ENCODE measurements at places on chromosomes 13 and 19. TPM values are rescaled to one million over a fixed set of nuclear protein-coding genes. Genes with fewer than 3 reads are reported as not detected.
A peak's percentile ranks its signal among the peaks of the same experiment; 100 is the strongest.

- no peak for DNase-seq
These were observed 86.9 kb downstream of the CDK8 start for GRCh38 chr13:26340807-26341206.

DNA sequence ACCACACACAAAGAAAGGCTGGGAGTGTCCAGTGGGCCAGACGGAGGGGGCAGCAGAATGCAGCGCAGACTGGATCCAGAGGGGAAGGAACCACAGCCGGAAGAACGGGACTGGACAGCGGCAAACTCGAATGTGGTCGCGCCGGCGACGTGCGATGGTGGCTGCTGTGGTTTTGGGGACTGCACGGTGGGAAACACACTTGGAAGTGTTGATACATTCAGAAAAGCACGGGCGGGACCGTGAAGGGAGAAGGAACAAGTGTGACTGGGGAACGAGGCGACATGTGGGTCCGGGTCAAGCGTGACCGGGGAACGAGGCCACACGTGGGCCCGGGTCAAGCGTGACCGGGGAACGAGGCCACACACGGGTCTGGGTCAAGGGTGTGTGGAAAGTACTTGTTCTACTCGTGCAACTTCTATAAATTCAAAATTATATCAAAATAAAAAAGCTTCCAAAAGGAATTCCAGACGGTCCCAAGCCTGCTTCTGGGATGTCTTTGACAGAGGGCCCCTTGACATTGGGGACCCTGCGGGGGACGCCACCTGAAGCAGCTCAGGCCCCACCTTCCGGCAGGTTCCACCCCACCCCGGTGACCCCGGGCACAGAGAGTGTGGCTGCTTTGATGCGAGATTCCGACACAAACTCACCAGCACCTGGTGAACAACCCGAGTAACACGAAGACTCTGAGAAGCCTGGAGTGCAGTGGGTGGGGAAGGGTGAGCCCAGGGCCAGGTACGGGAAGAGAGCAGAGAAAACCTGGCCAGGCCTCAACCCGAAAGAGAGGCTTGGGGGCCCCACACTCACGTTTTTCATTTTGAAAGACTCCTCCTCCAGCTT lies 25.1 kb upstream of the C13orf46 start:
- no peak for DNase-seq

DNA sequence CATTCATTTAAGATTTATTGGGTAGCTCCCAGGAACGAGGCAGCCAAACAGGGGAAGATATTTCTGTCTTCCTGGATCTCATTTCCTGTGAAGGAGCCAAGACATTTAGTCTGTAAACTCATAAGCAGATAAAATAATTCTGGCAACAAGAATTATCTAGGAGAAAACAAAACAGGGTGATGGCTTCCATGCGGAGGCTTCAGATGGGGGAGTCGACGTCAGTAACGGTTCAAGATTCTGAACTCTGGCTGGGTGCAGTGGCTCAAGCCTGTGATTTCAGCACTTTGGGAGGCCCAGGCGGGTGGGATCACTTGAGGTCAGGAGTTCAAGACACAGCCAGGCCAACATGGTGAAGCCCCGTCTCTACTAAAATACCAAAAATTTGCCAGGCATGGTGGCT lies 1.3 kb downstream of the GNA15 start:
- no peak for DNase-seq

DNA sequence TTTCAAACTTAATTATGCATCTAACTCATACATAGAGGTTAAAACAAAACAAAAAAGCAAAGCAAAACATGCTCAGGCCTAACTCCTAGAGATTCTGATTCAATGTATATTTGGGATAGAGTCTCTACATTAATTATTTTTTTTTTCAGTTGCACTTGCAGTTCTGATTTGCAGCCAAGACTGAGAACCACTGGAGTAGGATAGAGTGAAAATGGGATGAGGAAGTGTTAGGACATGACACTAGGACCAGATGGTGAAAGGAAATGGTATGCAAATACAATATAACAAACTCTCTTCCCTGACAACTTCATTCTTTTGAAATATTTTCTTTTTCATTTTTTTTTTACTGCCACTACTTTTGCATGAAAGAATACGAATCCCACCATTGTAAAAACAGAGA lies 1.8 kb downstream of the CCDC122 start:
- no peak for DNase-seq

GRCh38 chr13:95033890-95034289 lies 267.4 kb downstream of the ABCC4 start:
- no peak for DNase-seq

- no peak for DNase-seq
These were observed 66.8 kb upstream of the NPAS1 start for GRCh38 chr19:46952874-46953273.

DNA sequence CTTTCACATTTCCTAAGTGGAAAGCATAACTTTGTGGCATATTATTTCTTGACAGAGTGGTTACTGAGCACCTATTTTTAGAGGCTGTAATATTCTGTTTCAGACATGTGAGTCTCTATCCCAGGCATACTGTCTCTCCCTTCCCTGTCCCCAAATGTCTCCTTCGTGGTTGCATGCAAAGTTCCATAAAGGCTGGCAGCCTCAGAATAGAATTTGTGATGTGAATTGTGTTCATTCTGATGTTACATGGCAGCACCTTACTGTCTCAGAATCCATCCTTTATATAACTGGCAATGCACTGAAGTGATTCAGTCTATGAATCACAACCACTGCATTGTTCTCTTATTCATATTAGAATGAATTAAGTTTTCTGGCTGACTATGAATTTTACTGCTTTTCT lies 89.0 kb upstream of the SLC7A1 start:
- DNase-seq, result no peak

GRCh38 chr13:40776681-40777165 lies 5.7 kb upstream of the MRPS31 start:
- peak; percentile 89 for DNase-seq

GRCh38 chr13:112067871-112068539 lies 1.1 kb downstream of the SOX1 start:
- no peak for DNase-seq

GRCh38 chr19:16702123-16702522 lies 17.5 kb upstream of the NWD1 start:
- no peak for DNase-seq

DNA sequence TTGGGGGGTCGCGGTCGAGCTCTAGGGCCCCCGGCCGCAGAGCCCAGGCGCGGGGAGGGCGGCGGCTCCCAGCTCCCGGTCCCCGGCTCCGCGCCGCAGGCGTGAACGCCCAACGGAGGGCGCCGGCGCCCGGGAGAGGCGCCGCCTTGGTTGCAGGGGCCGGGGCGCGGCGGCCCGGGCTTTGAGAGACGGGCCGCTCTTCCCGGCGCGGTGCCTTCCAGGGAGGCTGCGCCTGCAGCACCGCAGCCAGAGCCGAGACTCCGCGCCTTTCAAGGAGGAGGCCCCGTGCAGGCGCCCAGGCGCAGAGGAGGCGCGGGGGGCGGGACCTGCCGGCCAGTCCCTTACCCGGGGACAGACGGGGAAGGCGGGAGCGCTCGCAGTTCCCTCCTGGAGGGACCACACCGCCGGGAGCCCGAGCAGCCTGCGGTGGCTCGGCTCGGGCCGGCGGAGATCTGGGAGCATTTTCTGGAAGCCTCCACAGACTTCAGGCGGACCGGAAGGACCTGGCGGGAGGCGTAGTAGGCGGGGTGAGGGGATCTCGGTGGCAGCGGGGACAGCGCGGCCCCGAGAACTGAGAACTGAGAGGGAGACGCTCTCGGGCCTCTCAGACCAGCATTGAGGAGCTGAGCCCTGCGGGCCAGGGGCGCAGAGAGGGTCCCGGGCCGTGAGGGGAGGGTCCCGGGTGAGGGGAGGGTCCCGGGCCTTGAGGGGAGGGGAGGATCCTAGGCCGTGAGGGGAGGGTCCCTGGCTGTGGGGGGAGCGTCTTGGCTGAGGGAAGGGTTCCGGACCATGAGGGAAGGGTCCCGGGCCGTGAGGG lies 25.5 kb upstream of the MCF2L start:
- no peak for DNase-seq

- DNase-seq, result no peak
These were observed 13.4 kb upstream of the GJB2 start for GRCh38 chr13:20206065-20206697.

- no peak for DNase-seq
These were observed 295.8 kb downstream of the NDFIP2 start for GRCh38 chr13:79776531-79777295.

DNA sequence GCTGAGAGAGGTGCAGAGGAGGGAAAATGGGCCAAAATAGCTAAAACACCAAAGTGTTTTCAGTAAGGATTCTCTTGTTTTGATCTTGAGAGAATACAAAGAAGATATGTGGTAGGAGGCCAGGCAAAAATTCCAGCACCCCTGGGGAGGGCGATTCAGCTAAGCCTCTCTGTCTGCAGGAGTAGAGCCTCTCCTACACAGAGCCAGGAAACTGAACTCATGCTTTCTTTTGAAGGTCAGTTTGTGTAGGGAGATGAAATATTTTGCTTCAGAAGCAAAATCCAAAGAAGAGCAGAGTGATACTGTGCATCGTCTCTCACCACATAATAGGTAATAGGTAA lies 565.0 kb downstream of the FGF9 start:
- DNase-seq, result no peak

- peak; percentile 65 for DNase-seq
These were observed 73.4 kb upstream of the UBL3 start for GRCh38 chr13:29923554-29924481.

DNA sequence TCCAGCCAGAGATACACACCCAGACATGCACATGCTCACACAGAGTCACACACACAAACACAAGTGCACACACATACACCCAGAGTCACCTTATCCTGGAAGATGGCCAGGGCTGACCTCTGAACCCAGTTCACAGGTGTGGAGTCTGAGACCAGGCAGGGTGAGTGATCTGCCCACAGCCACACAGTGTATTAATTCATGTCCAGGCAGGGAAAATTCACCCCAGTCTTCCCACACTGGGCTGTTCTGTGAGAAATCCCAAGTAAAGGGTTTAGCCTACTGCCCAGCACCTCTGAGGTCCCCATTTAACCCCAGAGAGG lies 2.0 kb downstream of the POU2F2 start:
- DNase-seq, result no peak

- no peak for DNase-seq
These were observed 11.0 kb upstream of the CA11 start for GRCh38 chr19:48656840-48657474.

DNA sequence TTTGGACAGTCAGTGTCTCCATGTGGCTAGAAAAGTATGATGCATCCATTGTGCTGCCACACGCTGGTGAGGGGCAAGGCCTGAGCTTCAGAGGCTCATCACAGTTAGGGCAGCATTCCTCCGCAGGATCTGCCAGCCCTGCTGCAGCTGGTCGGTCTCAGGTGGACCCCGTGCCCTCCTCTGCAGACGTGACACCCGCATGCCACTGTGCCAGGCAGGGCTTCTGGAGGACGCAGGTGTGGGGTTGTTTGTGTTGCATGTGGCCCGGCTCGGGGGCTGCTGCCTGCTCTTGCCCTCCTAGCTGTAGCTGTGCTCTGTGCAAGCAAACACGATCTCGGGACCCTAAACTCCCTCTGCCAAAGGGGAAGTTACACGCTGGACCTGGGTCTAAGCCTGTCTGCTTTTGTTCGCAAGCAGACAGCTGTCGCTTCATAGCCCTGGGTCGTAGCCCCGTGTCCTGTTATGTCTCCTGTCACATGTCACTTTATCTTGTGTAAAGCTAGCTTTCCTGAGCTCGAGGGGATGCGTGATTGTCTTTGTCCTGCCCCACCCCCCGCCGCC lies 45.3 kb downstream of the SLC7A9 start:
- DNase-seq, result no peak

Gene FGF22
- total RNA-seq, result not detected

Gene PRTN3
- not detected for total RNA-seq

Gene TMEM238
- 14.1 TPM for total RNA-seq

Gene HNRNPM
- 309 TPM for total RNA-seq

Gene LGALS7B
- not detected for total RNA-seq
